ENCODE measurements at places on chromosomes 12 and 14.

GRCh38 chr14:32010604-32011125, 66.4 kb upstream of the ARHGAP5 start:
- H3K27ac ChIP-seq, result no peak overlapping the region
- no peaks in the 10 kb centered on the region for H3K27me3 ChIP-seq
- H3K4me1 ChIP-seq, result peaks cover 14% of the 10 kb centered on the region
- H3K36me3 ChIP-seq, result no peaks in the 10 kb centered on the region

GRCh38 chr14:75833326-75834020, 148.3 kb downstream of the TGFB3 start:
- no peaks in the 10 kb centered on the region for H3K27me3 ChIP-seq
- H3K27ac ChIP-seq, result no peak overlapping the region
- H3K4me1 ChIP-seq, result peaks cover 14% of the 10 kb centered on the region
- peaks cover 3% of the 10 kb centered on the region for H3K36me3 ChIP-seq
- H3K4me3 ChIP-seq, result no peak overlapping the region
- no peak for DNase-seq

GRCh38 chr12:20184514-20184913, 183.8 kb upstream of the PDE3A start:
- H3K27me3 ChIP-seq, result no peaks in the 10 kb centered on the region
- no peak overlapping the region for H3K27ac ChIP-seq
- H3K36me3 ChIP-seq, result no peaks in the 10 kb centered on the region
- no peak for DNase-seq
- peaks cover 8% of the 10 kb centered on the region for H3K4me1 ChIP-seq

- no peak for DNase-seq
- peak overlapping the region; percentile 74 for H3K4me3 ChIP-seq
- H3K4me1 ChIP-seq, result peaks cover 7% of the 10 kb centered on the region
- peak overlapping the region; percentile 14 for H3K27ac ChIP-seq
Observed at GRCh38 chr14:35044939-35045797, 904 bp upstream of the FAM177A1 start.
